Left hindlimb (tissue), 1 donor: ENCODE measurements at places on chromosomes 12 and 14.

DNA sequence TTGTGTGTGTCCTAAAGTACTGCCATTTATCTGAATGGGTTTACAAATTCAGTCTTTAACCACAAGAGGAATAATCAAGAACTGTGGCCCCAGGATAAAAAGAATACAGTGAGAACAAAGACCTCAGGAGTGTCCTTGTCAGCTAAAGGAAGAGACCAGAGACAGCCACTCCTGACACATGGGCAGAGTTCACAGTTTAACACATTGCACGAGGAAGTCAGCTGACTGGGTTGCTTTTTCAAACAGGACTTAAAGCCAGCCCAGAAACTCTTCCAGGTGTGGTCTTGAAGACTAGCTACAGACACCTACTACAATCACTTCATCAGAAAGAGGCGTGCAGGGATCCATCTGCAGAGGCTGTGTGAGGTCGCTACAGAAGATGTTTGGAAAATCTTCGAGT is 42.8 kb downstream of the GNS start:
- DNase-seq = no peak

DNA sequence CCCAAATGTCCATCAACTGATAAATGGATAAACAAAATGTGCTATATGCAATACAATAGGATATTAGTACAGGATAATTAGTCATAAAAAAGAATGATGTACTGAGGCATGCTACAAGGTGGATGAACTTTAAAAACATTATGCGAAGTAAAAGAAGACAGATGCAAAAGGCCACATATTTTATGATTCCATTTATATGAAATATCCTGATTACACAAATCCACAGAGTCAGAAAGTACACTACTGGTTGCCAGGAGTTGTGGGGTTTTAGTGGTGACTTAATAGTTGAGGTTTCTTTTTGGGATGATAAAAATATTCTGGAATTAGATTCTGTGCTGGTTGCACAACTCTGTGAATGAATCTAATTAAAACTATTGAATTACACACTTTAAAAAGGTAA is 12.6 kb downstream of the TRIM9 start:
- DNase-seq = no peak

DNA sequence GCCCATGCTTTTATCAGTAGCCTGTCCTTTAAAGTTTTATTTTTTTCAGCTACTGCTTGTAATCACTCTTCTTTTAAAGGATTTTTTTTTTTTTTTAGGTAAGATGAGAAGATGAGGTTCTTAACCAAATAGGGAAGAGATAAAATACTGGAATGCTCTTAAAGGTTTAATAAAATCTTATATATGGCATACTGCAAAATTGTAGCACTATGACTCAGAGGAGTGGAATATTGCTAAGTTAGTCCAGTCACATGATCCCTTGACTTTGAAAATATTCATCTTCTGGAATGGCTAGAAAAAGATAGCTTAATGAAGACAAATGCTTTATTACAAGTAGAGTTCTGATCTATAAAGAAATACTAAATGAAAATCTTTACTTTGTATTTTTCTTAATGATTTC is 116.6 kb downstream of the NAV3 start:
- DNase-seq = no peak

DNA sequence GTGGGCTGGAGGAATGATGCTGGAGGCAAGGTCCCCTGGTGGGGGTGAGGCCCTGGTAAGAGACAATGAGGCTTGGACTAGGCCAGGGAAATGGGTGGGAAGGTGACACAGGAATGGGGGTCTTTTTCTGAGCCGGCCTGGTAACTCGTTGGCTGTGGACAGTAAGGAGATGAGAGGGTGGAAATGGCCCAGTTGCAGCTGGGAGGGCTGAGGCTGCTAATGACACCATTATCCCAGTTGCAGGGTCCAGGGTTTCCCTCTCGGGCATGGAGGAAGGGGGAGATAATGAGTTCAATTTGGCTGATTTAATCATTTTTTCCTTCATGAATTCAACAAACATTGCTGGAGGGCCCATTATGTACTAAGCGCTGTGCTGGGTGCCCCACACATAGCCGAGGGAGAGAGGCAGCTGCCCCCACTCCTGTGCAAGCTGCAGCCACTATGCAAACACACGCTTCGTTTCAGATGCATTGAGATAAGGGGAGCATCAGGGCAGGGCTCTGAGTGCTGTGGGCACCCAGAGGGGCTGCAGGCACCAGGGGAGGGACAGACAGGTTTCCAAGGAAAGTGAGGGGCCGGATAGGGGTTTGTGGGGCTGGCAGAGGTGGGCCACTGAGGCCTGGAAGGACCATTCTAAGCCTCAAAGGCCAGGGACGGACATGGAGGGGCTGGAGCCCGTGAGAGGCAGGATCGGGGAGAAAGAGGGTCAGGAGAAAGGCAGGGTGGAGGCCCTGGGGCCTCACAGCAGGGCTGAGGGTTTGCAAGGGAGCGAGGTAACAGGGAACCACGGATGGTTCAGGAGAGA is 43.2 kb upstream of the MEG3 start:
- no peak for DNase-seq
